CD4-positive, alpha-beta T cell treated with Interferon gamma for 1 hour (primary cell): ENCODE measurements at places on chromosomes 3 and 15.

DNA sequence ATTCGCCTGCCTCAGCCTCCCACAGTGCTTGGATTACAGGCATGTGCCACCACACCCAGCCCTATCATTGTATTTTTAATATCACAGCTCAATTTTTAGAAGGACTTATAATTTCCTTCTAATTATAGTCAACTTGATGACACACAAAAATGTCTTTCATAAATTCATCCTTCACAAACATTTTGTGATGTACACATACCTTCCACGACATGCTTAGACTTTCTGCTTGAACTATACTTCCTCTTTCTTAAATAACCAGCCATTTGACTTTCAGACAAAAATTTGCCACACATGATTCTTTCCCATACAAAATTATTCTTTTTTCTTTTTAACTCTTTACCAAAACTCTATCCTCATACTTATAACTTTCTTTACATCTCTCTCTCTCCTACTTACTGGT lies 48.4 kb upstream of the CCK start:
- DNase-seq, result no peak

DNA sequence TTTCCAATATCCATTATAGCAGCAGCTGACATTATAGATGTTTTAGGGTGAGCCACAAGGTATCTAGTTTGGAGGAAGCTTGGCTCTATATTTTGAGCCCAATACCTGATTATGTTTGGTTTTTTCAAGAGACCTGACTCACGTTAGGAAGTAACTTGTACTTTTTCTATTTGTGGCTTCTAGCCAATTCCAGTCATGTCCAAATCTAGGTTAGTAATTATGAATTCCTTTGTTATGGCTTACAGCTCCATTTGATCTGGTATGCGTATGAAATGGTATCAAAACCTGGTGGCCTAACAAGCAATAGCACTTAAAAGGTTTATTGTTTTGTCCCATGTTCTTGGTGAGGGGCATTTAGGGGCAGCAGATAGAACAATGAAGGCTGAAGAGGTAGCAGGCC lies 115.9 kb downstream of the TOP2B start:
- no peak for DNase-seq

GRCh38 chr3:31331278-31331677 lies 201.4 kb upstream of the STT3B start:
- DNase-seq, result no peak

GRCh38 chr15:57751177-57751800 lies 44.8 kb downstream of the POLR2M start:
- no peak for DNase-seq

DNA sequence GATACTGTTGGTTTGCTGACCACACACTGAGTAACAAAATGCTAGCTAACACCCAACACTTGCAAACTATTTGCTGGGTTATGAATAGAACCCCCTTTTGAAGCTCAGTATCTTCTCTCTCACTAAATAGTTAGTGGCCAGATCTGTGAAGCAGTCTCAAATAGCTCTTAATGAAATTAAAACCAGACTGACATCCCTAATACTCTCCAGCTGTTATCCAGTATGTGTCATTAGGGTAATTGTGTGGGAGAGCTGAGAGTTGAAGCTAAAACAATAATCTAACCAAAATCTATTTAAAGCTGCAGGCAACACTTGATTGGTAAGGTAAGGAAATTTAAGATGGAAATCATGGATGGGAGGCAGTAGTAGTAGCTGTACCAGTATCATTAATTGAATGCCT lies 110.4 kb upstream of the RORA start:
- DNase-seq, result no peak

- DNase-seq, result no peak
Measured at GRCh38 chr3:175307642-175308041, 448.5 kb downstream of the NAALADL2 start.

GRCh38 chr3:61605589-61606175 lies 44.3 kb downstream of the PTPRG start:
- no peak for DNase-seq

GRCh38 chr3:155995525-155996370 lies 124.6 kb upstream of the KCNAB1 start:
- DNase-seq, result no peak

DNA sequence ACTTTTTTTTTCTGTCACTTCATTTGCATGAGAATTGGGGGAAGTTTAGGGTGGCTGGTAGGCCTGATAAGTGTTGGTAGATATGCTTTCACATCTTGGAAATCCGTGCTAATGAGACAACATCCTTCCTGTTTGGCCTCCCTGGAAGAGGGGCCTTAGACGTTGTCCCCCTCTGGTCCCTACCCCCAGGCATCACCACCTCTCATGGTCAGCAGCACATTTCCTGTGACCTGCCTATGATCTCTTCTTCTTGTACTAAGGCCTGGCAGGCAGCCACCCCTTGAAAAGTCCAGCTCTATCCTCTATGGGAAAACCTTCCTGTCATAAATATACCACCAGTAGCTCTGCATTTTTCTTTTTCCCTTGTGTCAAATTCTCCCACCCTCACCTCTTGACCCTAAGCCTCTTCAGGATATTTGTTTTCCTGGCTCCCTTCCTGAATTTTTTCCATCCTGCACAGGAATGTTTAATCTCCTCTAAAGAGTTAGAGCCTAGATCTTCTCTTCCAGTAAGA lies 107.8 kb downstream of the SNRK start:
- no peak for DNase-seq

DNA sequence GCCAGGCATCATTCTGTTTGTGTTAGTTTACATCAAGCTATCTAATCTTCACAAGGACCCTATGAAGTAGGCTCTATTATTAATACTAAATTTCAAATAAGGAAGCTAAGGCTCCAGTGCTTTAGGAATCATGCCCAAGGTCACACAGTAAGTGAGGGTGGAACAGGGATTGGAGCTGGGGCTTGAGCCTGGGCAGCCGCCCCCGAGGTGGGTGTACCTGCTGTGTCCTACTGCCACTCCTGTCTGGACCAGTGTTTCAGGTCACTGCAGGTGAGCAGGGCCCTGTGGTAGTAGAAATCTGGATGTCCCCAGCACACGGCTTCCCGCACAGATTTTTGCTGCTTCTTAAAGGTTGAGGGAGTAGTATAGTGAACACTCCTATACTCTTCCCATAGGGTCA lies 6.5 kb downstream of the KLF13 start:
- no peak for DNase-seq

GRCh38 chr3:156606729-156607128 lies 51.8 kb upstream of the SSR3 start:
- DNase-seq, result no peak

- no peak for DNase-seq
Measured at GRCh38 chr3:150844484-150844883, 60.8 kb downstream of the MINDY4B start.

DNA sequence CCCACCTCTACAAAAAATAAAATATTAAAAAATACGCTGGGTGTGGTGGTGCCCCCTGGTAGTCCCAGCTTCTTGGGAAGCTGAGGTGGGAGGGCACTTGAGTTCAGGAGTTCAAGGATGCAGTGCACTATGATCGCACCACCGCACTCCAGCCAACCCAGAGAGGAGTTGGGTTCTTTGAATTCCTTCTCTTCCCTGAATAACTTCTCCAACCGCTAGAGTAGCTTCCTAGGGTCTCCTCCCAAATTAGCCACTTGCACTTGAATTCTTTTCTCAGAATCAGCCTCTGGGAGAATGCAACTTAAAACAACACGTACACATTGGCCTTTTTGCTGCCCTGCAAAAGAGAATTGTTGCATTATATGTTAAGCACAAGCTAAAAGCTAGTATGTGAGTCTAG lies 272.5 kb downstream of the ABHD5 start:
- DNase-seq, result no peak

DNA sequence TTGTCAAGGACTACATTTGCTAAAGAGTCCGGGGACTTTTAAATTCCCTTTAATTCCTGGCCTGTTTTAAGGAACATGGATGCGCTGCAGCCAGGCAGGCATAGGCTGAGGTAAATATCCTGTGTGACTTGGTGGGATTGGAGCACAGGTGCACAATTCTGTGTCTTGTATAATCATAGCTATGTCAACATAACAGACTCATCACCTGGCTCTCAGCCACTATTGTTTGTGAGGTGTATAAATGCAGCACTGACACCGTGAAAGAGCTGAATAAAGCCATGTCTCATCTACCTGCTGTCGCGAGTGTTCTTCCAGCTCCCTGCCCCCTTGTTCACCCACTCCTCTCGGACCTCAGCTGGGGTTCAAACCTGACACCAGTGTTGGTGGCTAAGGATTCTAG lies 109.7 kb downstream of the MFSD1 start:
- DNase-seq, result no peak

- DNase-seq, result no peak
Measured at GRCh38 chr3:12312010-12312409, 23.1 kb downstream of the PPARG start.

GRCh38 chr3:4906107-4906621 lies 73.1 kb upstream of the BHLHE40 start:
- no peak for DNase-seq

GRCh38 chr3:193375614-193376013 lies 2.9 kb downstream of the ATP13A5 start:
- DNase-seq, result no peak

GRCh38 chr3:18237251-18238005 lies 187.7 kb downstream of the SATB1 start:
- DNase-seq, result no peak

- DNase-seq, result no peak
Measured at GRCh38 chr3:2839876-2840275, 270.3 kb downstream of the IL5RA start.

DNA sequence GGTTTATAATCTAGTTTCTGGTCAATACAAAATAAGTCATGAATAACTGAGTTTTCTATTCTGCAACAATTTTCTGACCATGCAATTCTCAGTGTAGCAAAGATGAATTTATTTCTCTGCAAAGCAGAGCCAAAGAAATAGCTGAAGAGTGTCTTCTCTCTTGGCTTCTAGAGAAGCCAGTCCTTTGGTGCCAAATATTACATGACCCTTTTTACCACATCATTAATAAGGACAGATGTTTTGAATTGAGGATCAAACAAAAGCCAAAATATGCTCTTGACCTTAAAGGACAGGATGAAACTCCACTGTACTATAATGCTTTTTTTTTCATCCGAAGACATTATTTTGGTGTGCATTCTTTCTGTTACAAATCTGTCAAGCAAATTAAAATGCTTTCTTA lies 40.2 kb upstream of the OSTN start:
- no peak for DNase-seq

DNA sequence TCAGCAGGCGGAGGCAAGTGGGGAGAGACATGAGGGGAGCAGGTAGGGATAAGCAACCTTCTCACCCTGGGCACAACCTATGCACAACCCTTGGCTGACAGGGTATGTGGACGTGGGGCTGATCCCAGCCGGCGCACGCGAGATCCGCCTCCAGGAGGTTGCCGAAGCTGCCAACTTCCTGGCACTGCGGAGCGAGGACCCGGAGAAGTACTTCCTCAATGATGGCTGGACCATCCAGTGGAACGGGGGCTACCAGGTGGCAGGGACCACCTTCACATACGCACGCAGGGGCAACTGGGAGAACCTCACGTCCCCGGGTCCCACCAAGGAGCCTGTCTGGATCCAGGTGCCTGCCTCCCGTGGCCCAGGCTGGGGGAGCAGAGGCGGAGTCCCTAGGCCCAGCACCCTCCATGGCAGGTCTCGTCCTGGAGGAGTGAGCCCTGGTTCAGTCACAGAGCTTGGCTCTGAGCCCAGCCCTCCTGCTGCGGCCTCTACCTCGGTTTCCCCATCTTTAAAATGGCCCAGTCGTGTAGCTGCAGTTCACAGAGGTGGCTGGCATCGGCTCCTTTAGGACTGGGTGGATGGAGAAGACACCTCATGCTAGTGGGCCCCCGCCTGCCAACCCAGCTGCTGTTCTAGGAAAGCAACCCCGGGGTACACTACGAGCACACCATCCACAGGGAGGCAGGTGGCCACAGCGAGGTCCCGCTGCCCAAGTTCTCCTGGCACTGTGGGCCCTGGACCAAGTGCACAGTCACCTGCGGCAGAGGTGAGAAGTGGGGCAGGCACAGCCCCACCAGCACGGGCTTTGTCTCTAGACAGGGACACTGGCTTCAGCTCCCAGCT lies 96.0 kb downstream of the TBC1D2B start:
- no peak for DNase-seq

DNA sequence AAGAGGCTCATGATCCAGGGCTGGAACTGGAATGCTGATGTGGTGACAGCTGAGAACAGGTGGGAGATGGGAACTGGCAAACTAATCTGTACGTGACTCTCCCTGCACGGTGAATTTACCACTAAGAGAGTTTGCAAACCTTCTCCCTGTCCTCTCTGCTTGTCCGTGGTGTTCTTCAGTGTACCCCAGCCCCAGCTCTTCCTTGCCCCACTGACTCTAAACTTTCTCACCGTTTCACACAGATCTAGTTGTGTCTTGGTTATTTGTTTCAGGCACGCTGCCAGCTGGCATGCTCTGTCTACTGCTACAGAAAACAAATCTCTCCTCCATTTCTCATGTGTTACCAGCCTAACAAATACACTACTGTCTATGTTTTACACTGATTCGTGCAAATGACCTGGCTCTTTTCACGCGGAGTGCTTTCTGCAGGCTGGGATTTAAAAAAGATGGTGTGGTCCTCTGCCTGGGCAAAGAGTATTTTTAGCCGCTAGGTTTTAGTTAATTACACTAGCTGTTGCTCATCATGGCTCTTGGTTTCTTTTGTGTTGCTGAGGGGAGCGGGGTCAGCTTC lies 192.7 kb upstream of the LRIG1 start:
- DNase-seq, result no peak

DNA sequence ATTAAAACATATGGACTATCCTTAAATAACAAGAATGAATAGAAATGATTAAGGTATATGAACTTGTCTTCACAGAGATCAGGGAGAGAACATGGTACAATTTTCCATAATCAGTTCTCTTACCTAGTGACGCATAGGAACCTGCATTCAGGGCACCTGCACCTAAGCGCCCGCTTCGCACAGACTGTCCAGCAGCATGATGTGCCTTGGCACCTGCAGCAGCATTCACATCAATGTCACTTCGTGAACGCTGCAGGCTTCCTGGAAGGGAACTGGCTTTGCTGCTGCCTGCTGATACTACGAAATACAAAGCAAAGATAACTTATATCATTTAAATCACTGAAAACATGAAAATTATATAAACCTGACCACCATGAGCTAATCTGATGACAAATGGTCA lies 115.2 kb downstream of the CLASP2 start:
- no peak for DNase-seq

DNA sequence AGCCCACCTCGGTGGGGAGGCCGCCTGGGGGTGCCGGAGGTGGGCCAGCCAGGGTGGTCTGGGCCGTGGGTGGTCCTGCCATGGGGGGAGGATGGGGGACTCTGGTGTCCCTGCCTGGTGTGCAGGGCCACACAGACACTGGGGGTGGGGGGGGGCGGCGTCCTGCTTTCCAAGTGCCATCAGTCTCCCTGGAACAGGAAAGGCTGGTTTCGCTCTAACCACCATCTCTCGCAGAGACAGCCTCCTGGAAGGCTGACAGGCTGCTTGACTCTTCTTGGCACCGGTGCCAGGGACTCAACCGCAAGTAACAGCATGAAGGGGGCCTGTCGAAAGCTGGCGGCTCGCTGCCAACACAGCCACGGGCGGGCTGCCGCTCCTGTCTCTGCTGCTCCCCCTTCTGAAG lies 40.3 kb downstream of the RGMA start:
- no peak for DNase-seq

DNA sequence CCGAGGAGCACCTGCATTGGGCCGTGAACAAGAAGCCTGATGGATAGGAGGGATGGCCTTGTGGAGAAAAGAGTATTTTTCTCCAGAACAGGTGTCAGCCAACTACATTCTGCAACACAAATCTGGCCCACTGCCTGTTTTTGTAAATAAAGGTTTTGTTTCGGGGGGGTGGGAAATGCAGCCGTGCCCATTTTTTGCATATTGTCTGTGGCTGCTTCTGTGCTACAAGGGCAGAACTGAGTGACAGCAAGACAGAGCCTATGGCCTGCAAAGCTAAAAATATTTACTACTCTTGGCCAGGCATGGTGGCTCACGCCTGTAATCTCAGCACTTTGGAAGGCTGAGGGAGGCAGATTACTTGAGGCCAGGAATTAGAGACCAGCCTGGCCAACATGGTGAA lies 95.9 kb upstream of the AKAP13 start:
- no peak for DNase-seq
